ENCODE measurements at places on chromosomes 1 and 21. TPM values are rescaled to one million over a fixed set of nuclear protein-coding genes. Genes with fewer than 3 reads are reported as not detected.

DNA sequence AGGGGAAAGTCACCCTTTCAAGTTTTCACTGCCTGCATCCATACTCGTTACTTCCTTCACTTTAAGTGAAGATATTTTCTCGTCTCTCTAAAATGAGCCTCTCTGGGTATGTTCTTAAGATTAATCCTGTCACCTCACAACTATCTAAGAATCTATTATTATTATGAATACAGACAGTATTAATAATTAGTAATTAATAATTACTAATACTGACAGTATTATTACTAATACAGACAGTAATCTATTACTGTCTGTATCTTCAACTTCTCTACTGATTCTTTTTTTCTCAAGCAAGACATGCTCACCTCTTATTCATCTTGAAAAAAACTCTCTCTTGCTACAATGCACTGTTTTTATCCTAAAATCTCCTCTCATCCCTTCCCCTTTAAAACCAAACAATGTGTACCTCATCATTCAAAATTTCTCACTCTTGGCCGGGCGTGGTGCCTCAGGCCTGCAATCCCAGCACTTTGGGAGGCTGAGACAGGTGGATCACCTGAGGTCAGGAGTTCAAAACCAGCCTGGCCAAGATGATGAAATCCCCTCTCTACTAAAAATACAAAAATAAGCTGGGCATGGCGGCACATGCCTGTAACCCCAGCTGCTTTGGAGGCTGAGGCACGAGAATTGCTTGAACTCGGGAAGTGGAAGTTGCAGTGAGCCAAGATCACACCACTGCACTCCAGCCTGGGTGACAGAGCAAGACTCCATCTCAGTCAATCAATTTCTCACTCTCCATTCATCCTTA, 7.8 kb downstream of the NRDC start:
- H3K36me3 ChIP-seq: no peaks in the 10 kb centered on the region
- H3K4me1 ChIP-seq: no peaks in the 10 kb centered on the region
- DNase-seq: no peak
- H3K4me3 ChIP-seq: no peak overlapping the region

GRCh38 chr1:16903054-16903453, 7.3 kb downstream of the RNU1-2 start:
- DNase-seq: no peak
- H3K36me3 ChIP-seq: no peaks in the 10 kb centered on the region
- H3K4me1 ChIP-seq: no peaks in the 10 kb centered on the region
- no peak overlapping the region for H3K4me3 ChIP-seq
- no peaks in the 10 kb centered on the region for H3K27me3 ChIP-seq

GRCh38 chr1:200900877-200901276, 6.2 kb downstream of the INAVA start:
- H3K27ac ChIP-seq: no peak overlapping the region
- H3K4me3 ChIP-seq: no peak overlapping the region
- no peaks in the 10 kb centered on the region for H3K4me1 ChIP-seq
- H3K27me3 ChIP-seq: no peaks in the 10 kb centered on the region
- no peak for DNase-seq
- H3K36me3 ChIP-seq: no peaks in the 10 kb centered on the region

GRCh38 chr21:33292724-33293123, 26.6 kb downstream of the IL10RB start:
- H3K27ac ChIP-seq: peak overlapping the region; percentile 70
- H3K27me3 ChIP-seq: no peaks in the 10 kb centered on the region
- DNase-seq: peak; percentile 54
- peaks cover 9% of the 10 kb centered on the region for H3K4me1 ChIP-seq

Gene LENEP
- total RNA-seq: not detected

Gene B3GALT5
- 1.2 TPM for total RNA-seq

Gene GALNT2
- 125 TPM for total RNA-seq

Gene LIPI
- not detected for total RNA-seq

Gene PKP1
- total RNA-seq: 82.9 TPM

Gene PCP4L1
- total RNA-seq: 10.1 TPM
